Fibroblast of the aortic adventitia (primary cell): ENCODE measurements at places on chromosomes 16 and 17.
A peak's percentile ranks its signal among the peaks of the same experiment; 100 is the strongest.

DNA sequence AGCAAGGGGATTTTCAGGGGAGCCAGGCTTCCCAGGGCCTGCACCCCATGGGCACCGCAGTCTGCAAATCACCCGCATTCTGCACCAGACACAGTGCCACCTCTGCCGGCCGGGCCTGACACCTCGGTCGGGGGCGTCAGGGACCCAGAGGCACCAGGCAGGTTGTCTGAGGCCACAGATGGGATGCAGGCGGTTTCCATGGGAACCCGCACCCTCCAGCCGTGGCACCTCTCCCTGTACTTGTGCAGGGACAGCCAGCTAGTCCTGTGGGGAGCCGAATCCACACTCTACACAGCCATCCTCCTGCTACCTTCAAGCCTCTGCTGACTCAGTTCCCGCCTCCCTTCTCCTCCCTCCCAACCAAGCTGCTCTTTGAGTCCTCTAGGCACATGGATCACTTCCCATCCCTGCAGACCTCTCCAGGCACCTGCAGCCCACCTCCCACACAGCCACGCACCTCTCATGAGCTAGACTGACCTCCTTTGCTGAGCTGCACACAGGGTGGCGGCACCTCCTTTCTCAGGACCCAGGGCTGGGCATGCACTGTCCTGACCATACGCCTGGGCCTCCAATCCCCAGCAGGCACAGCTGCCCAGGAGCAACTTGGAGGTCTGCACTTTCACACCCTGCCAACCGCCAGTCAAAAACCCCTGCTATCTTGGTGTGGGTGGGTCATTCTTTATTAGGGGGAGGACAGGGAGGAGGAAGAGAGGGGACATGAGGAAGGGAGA, 119.5 kb downstream of the C16orf78 start:
- no peak for DNase-seq

GRCh38 chr16:81582655-81583441, 138.2 kb downstream of the CMIP start:
- no peak for DNase-seq

GRCh38 chr16:55710466-55710865, 54.7 kb downstream of the SLC6A2 start:
- peak; percentile 1 for DNase-seq

GRCh38 chr17:76479515-76480060, 12.2 kb downstream of the AANAT start:
- no peak for DNase-seq

DNA sequence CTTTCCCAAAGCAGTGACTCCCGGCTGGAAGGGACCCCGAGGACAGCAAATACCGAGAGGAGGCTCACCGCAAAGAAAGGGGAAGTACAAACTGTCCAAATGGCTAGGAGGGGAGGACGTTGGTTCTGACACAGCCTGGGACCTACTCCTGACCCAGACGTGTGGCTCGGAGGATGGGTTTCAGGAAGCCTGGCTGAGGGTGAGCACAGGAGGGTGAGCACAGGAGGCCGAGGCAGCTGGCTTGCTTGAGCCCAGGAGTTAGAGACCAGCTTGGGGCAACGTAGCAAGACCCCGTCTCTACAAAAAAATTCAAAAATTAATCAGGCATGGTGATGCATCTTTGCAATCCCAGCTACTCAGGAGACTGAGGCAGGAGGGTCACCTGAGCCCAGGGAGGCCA, 83.2 kb downstream of the C16orf78 start:
- DNase-seq = no peak

DNA sequence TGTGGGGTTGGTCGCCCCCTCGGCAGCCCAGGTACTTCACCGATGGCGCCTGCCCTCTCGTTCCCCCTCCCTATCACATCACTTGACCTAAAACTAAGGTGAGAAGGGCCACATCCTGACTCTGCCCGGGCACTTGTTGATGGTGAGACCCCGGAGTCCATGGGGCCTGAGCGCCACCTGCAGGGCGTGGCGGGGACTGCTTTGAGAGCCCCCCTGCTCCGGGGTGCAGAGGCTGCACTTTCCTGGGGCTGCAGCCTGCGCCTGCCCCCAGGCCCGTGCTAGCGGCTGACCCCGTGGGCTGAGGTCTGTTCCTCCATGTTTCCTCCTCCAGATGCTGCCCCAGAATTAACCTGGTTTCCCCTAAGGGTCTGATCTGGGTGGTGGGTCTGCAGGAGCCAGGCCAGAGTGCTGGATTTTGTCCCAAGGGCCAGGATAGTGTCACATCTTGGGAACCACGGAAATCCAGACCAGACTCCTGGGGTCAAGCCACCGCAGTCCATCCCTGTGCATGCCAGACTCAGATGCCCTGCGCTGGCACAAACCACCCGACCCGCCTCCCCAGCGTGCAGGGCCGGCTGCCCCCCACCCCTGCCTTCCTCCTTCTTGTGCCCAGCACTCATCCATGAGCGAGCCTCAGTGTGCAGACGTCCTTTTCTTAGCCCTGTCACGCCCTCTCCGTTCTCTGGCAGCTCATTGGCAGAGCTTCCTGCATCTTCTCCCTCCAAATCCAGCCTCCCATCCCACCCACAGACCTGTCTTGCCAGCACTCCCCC, 2.7 kb downstream of the NDUFAF8 start:
- DNase-seq = peak; percentile 36

DNA sequence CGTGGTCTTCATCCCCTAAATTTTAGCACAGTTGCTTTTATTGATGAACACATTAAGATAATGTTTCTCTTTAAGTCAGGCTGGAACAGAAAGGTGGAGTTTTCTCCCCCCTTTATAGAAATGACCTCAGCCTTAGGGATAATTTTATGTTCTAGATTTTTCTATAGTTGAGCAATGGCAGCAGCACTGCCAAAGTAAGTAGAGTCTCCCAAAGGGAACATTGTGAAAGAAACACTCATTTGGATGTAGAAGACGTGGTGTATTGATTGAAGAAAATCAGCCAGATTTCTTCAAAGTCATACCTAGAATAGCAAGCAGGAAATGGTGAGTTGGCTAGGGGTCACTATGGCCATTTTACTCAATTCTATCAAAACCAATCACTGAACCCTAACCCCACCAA, 122.5 kb downstream of the DNAH9 start:
- DNase-seq = no peak

GRCh38 chr16:65222049-65222448, 100.2 kb upstream of the CDH11 start:
- DNase-seq = no peak

DNA sequence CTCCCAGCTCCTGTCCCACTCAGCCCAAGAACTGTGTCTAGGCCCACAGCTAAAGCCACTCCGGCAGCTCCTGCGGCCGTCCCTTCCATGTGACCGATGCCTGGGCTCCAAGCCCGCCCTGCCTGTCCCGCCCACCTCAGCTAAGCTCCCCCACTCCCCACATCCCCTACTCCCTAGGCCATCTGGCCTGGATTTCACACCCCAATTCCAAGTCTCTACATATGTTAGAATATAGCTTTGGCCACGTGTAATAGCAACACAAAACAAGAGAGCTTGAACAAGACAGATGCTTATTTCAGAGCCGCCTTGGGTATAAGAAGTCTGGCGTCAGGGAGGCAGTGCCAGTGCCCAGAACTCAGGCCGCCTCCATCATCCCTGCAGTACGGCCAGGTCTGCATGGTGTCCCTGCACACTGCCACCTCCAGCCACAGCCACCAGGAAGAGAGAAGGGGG, 30.0 kb upstream of the USP22 start:
- no peak for DNase-seq

DNA sequence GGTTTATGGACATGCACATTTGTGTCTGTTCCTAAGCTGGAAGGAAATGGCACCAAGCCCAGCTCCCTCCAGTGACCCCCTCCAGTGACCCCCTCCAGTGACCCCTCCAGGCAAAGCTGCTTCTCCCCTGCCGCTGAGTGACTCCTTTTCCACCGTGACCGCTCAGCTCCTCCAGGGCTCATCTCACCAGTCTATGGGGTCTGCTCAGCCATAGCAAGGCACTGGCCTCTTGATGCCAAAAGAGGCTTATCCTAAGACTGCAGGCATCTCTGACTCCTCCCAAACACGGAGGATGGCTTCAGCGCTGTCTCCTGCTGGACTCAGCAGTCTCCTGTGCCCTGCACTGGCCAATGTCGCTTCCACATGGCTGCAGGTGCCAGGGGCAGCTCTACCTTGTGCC, 35.3 kb downstream of the FA2H start:
- DNase-seq = no peak

- no peak for DNase-seq
Measured at GRCh38 chr16:78780808-78781207, 681.4 kb downstream of the WWOX start.

GRCh38 chr17:47712330-47713023, 18.5 kb downstream of the TBKBP1 start:
- DNase-seq = no peak

DNA sequence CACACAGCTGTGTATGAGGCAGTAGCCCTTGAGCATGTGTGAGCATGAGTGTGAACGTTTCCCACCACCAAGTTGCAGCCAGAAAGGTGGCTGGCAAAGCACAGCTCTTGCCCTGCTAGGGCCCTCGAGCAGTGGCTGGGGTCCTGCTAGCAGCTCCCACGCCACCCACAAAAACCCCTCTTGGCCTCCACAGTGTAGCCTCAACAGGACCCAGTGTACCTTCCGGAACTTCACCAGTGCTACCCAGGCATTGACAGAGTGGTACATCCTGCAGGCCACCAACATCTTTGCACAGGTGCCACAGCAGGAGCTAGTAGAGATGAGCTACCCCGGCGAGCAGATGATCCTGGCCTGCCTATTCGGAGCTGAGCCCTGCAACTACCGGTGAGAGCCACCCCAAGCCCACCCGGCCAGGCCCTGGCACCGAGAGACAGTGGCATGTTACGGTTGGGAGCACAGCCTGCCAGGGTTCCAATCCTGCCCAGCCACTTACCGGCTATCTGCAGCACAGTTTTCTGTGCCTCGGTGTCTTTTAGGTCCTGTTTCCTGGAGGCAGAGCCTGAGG, 53.1 kb downstream of the SCNN1B start:
- DNase-seq = no peak

DNA sequence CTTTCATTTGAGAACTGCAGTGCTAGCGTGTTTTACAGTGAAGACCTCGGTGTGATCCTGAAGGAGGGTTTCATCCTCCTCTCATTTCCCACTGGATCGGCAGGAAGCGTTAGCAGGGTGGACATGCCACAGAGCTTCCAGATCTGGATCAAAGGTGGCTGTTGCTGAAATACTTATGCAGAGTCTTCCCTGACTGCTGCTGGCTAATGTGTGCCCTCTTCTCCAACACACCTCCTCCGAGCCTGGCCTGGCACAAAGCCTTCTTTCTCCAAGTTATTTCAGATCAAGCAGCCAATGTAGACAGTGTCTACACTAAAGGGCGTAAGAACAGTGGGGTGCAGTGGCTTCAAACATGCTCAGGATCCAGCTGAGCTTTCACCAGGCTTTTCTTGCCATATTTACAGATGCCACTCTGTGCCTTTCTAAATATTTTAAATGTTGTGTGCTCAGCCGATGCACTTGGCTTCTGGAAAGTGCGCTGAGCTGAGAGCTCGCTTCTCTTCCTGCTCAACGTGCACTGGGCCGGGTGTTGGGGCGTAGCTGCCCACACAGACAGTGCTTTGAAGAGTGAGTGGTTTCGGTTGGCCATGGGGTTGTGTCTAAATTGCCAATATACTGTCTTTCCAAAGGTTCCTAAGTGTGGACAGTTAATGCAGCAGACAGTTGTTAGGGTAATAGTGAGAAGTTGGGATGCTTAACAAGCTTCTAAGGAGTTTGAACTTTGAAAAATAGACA, 2.1 kb downstream of the ZNF750 start:
- DNase-seq = no peak

GRCh38 chr17:41868568-41868967, 3.3 kb upstream of the KLHL11 start:
- DNase-seq = no peak

DNA sequence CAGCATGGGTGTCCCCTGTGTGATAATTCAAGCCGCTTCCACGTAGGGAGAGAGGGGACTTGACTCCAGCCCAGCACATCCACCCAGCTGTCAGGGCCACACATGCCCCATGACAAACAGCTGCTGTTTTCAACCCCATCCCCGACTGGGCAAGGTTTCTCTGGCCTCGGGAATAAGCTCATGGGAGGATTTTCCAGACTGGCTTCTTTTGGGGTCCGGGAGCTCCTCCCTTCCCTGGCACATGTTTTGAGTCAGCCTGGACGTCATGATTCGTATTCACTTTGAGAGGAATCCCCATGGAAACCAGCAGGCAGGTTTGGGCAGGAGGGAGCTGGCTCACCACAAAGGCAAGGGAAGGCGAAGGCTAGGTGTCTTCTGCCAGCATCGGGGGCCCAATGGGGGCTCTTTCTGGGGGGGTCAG, 156.4 kb downstream of the CMIP start:
- peak; percentile 81 for DNase-seq

GRCh38 chr17:62057696-62058095, 7.4 kb downstream of the MED13 start:
- no peak for DNase-seq

DNA sequence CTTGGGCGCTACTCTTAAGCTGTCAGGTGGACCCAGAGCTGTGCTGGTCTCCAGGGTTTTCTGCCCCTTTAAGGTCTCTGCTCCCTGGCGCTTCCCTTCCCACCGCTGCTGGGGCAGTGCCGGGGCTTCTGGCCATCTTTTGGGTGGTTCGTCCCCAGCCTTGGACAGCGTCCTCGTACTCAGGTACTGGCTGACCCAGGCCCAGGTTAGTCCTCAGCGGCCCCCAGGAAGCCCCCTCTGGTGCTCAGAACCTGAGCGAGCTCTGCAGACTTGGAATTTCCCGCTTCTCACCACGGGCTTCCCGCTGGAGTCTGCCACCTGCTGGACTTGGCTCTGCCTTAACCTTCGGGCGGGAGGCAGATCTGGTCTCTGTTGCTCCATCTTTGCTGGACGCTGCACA, 94.1 kb upstream of the ZNF750 start:
- DNase-seq = no peak

- DNase-seq = peak; percentile 58
Measured at GRCh38 chr16:17519101-17519955, 48.6 kb upstream of the XYLT1 start.

- DNase-seq = peak; percentile 99
Measured at GRCh38 chr17:7572588-7573323, 6.7 kb upstream of the CD68 start.

GRCh38 chr17:81298991-81299738, 4.1 kb upstream of the SLC38A10 start:
- DNase-seq = no peak

DNA sequence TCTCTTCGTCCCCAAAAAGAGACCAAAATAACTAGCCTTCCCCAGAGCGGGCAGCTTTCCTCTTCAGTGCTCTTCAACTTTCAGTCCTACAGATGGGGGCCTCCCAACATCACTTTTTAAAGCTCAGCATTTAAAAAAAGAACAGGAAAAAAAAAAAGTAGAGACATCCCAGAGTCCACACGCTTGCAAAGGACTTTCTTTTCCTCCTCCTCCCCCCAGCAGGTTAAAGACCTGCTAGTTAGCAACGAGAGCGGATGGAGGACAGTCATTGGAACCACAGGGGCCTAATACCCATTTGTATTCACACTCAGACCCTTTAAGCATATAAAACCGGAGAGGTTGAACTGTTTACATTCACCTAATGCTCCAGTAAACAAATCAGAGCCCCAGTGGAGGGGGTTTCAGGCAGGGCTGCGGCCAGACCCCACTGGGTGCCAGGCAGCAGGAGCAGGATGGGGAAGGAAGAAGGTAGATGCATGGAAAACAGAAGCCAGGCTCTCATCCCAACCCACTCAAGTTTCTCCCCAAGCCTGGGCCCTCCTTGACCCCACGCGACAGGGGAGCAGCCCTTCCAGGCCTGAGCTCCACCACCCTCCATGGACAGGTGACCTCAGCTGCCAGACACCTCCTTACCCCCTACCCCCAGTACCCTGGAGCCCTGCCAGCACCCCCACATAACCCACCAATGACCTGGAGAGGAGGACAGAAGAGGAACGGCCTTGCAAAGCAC, 15.2 kb downstream of the ZFHX3 start:
- no peak for DNase-seq
